Right ventricle myocardium inferior (tissue), 1 donor: ENCODE measurements at places on chromosomes 6 and 20. TPM values are rescaled to one million over a fixed set of nuclear protein-coding genes. Genes with fewer than 3 reads are reported as not detected.

The LKAAEAR1 gene
- total RNA-seq, result not detected

DNA sequence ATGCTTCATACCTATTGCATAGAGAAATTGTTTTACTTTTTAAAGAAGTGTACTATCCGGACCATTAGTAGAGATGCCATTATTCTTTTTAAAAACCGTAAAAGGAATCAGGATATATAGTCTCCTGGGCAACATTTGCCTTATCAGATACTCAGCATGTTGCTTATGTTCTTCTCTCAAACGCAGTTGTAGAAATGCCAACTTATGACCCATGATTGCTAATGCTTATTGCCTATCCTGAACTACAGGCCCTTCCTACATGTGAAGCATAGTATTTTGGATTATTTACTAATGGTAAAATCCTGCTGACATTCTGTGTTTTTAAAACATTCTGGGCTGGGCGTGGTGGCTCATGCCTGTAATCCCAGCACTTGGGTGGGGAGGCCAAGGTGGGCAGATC lies 99.5 kb downstream of the FOXO3 start:
- DNase-seq, result no peak

- no peak for DNase-seq
Measured at GRCh38 chr6:43122146-43122545, 46.0 kb downstream of the PTK7 start.

DNA sequence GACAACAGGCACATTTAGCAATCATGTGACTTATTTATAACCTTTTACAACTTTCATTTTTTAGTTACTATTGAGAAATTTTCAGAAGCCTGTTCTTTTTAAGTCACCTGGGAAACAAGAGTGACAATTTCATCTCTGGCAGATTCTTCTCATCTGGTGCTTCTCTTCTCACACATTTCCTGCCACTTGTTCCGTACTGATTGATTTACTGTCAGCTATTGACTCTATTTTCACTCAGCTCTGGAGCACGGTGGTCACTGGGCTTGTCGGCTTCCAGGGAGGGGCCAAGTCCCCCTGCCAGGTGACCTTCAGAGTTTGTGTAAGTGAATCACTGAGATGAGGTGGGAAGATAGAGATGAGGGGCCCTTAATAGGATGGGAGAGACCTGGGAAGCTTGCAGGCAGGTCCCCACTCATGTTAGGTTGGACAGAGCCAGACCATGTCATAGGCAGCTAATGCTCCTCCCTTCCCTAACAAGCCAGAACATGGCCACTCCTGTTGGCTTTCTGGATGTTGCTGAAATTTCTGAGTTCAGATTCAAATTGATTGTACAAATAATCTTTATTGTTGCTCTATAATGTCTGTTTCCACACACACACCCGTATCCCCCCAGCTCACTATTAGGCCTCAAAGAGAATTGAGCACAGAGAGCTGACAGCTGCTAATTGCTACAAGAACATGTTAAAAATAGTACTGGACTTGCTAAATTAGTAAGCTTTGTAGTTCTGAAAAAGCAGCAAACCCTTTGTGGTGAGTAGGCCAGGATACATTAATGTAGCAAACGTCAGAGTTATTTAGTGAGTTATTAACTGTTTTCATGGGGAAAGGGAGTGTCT lies 13.3 kb downstream of the DUSP22 start:
- no peak for DNase-seq

DNA sequence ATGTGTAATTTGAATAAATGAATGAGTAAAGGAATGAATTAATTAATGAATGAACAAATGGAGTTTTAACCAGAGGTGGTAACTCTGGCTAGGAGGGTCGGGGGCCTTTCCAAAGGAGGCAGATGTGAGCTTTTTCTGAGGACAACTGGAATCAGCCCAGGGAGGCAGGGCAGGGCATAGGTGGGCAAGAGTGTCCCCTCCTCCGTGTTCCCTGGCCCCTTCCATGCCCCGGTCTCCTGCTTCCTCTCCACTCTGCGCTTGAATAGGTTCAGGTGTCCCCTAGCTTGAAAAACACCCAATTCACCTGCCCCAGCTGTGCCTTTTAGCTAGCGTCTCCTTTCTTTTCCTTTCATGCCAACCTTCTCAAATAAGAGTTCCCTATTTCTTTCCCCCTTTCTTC lies 473.1 kb downstream of the CDH26 start:
- no peak for DNase-seq

DNA sequence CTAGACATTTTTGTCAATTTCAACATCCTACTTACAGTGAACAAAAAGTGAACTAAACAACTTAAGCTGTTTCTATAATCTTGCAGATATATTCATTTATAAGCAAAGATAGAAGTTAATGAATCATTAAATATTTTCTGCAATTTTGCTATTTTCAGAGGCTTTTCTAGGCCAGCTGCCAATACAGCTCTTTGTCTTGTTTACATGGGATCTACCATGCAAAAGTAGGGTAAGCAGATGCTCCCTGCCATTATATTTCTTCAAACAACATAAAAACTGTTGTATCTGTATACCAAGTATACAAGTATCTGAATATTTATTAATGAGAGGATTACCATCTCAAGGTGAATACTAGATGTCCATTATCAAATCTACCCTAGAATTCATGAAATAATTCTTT lies 15.4 kb downstream of the PNISR start:
- DNase-seq, result no peak

- DNase-seq, result no peak
Measured at GRCh38 chr6:63440594-63440993, 120.8 kb upstream of the LGSN start.

- no peak for DNase-seq
Measured at GRCh38 chr6:90425161-90425641, 128.6 kb upstream of the BACH2 start.

DNA sequence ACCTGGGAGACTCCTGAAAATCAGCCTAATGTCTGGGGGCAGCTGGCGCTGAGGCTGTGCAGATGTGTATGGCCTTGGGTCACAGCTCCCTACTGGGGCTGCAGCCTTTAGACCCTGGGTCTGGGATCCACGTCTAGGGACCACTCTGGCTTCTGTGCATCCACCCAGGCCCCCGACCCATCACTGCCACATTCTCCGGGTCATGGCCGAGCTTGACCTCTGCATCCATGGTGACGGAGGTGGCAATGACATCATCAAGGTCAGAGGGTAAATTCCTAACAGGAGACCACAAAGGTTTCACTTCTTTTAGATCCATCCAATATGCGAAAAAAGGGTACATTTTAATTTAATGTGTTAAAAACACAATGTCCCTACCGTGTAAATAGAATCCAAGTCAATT lies 14.5 kb upstream of the PCMTD2 start:
- DNase-seq, result peak; percentile 4
